Immature natural killer cell (primary cell): ENCODE measurements at places on chromosomes 11 and 22. TPM values are rescaled to one million over a fixed set of nuclear protein-coding genes. Genes with fewer than 3 reads are reported as not detected.

- H3K36me3 ChIP-seq, result no peaks in the 10 kb centered on the region
- H3K27ac ChIP-seq, result no peak overlapping the region
These were observed 51.6 kb downstream of the PARVB start for GRCh38 chr22:44075670-44076069.

GRCh38 chr11:96257972-96258934 lies 84.7 kb downstream of the MAML2 start:
- DNase-seq, result peak; percentile 67
- H3K4me1 ChIP-seq, result peaks cover 81% of the 10 kb centered on the region
- H3K4me3 ChIP-seq, result peak overlapping the region; percentile 79
- H3K36me3 ChIP-seq, result no peaks in the 10 kb centered on the region

- peak overlapping the region; percentile 90 for H3K4me3 ChIP-seq
- H3K27me3 ChIP-seq, result no peaks in the 10 kb centered on the region
- no peaks in the 10 kb centered on the region for H3K36me3 ChIP-seq
- no peak for DNase-seq
These were observed 801 bp upstream of the TXNRD2 start for GRCh38 chr22:19942157-19943081.

DNA sequence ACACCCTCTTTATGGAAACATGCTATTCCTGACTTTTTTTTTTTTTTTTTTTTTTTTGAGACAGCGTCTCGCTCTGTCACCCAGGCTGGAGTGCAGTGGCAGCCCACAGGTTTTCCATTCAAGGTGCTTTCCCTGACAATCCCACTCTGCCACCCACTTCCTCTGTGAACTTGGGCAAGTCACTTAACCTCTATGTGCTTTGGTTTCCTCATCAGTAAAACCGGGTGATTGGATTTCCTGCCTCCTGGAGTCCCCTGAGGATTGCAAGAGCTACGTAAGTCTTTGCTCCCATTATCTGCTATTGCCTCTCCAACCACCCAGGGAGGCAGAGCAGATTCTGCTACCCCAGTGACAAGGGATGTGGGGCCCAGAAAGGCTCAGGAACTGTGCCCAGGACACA lies 54.1 kb downstream of the CELSR1 start:
- no peaks in the 10 kb centered on the region for H3K27me3 ChIP-seq
- no peak overlapping the region for H3K27ac ChIP-seq
- H3K36me3 ChIP-seq, result peaks cover 4% of the 10 kb centered on the region

- no peak overlapping the region for H3K27ac ChIP-seq
- peaks cover 5% of the 10 kb centered on the region for H3K27me3 ChIP-seq
- no peak overlapping the region for H3K4me3 ChIP-seq
- DNase-seq, result no peak
- no peaks in the 10 kb centered on the region for H3K36me3 ChIP-seq
These were observed 33.5 kb downstream of the GLB1L2 start for GRCh38 chr11:134365011-134365925.

DLG2 gene
- 0.57 TPM for polyA plus RNA-seq
